ENCODE measurements at places on chromosomes 2 and 18. TPM values are rescaled to one million over a fixed set of nuclear protein-coding genes. Genes with fewer than 3 reads are reported as not detected.

GRCh38 chr18:42706618-42707017 lies 408.9 kb downstream of the RIT2 start:
- DNase-seq = no peak

- DNase-seq = peak; percentile 72
These were observed 495 bp upstream of the GULP1 start for GRCh38 chr2:188291142-188291616.

DNA sequence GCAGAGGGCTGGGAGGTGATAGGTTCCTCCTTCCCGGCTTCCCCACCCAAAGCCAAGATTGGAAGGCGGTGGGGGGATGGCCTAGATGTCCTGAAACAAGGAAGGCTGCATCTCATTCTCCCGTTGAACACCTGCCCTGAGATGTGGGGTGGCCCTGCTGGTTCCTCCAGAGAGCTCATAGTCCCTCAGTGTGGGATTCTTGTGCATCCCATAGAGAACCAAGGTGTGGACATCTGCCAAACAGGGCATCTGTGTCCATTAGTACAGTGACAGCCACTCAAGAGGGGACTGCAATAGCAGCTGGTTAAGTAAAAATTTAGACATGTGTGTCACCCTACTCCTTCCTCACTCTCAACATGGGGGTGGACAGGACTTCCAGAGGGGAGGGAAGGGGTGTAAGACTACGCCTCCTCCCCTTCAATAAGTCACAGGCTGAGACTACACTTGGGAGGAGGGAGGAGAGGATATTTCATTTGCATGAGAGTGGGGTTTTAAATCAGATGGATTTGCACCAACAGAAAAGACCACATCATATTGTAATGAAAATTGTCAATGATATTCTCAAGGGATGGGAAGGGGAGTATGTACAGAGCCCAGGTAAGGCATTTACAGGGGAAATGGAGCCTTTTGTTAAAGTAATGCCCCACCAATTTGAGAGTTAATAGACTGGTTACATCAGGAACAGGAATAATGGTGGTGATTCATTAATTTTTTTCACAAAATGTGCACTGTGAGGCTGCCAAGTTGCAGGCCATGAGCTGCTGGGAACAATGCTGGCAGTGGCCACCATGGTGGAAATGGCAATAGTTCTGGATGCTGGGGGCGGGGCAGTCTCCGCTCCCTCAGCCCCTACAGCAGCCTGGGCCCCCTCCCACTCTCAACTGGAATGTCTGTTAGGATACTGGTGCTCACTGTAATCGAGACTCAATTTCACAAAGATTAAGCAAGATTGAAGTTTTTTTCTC lies 80.6 kb downstream of the TEX51 start:
- no peak for DNase-seq

GRCh38 chr2:106575955-106576354 lies 88.8 kb downstream of the CD8B2 start:
- DNase-seq = no peak

GRCh38 chr2:97741686-97742085 lies 28.3 kb downstream of the ZAP70 start:
- no peak for DNase-seq

DNA sequence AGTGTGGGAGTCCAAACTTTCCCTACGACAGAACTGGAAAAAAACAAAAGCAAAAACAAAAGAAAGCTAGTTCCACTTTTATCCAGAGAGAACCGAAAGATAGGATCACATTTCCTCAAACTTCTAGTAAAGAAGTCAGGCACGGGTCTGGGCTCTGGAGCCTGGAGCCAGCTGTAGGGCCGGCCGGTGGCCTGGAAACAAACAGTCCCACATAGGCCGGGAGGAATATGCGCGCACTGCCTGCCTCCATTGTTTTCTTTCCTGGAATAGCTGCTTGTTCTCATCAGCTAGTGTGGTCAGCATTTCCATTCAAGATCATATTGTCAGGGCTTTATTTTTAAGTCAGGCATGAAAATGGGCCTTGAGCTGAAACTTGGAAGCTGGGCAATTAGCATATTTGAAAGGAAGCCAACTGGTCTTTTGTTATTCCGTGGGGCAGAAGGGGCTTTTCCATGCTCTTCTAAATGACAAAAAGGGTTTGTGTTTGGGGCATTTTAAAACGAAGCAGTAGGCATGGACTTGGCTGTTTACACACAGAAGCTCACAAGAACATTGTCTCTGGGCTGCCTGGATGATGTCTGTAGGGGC lies 58.7 kb upstream of the RFX8 start:
- DNase-seq = peak; percentile 78

GRCh38 chr18:42824178-42824577 lies 291.3 kb downstream of the RIT2 start:
- DNase-seq = no peak

DNA sequence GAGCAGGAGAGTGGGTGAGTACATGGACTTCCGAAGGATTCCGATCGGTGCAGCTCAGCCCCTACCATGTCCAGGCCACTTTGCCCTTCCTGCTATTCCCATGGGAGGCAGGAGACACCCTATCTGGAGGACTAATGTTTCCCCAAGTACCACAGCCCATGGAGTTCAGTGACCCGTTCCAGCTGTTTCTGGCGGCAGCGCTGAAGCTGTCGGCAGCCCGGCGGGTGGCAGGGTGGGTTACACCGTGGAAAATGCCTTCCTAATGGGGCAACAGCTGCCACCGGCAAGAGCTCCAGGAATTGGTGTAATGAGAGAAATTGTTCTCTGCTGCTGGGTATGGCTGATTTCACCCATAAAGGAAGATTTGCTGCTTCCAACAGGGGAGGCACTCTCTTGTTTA lies 98.3 kb downstream of the MYCN start:
- no peak for DNase-seq

DNA sequence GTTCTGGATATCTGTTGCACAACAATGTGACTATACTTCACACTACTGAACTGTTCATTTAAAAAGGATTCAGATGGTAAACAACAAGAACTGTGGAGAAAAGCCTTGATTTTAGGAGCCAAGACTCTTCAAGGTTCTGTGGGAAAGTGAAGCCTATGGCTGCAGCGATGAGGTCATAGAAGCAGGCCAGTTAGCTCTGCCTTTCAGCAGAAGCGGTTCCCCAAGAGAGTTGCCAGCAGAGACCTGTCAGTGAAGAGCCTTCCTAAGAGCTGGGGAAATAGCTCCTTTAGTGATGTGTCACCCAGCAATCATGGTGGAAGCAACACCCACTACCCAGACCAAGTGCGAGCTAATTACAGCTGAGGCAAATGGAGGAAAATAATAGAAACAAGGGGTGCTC lies 346.5 kb upstream of the ETAA1 start:
- DNase-seq = no peak

GRCh38 chr2:66095820-66096345 lies 339.0 kb upstream of the MEIS1 start:
- DNase-seq = no peak

- no peak for DNase-seq
These were observed 3.6 kb upstream of the ARHGEF33 start for GRCh38 chr2:38886063-38886462.

GRCh38 chr2:61257446-61257845 lies 95.5 kb downstream of the C2orf74 start:
- DNase-seq = no peak

DNA sequence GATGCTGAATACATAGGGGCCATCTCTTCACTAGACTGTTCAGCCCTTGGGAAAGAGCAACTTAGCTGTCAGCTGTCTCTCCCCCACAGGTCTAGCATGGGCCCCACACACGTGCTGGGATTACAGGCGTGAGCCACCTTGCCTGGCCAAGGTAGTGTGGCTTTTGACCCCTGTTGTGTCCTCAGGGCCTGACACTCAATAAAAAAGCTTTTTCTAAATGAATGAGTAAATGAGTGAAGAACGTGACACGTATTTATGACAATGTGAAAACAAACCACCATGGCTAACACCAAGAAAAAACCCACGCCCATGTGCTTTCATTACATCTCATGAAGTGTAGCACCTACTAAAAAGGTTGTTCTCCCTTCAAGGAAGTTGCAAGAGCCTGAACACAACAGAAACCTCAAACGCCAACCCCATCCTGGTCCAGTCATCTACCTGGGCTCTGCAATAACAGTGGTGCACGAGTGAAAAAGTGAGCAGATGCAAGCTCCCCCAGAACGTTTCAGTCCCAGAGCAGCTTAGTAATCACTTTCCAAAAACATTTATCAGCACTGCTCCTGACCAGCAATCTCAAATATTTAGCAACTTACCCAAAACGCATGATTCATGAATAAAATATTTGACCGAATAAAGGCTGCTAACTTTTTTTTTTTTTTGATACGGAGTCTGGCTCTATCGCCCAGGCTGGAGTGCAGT lies 3.4 kb downstream of the WDFY1 start:
- peak; percentile 42 for DNase-seq

GRCh38 chr2:9703701-9704221 lies 73.0 kb upstream of the YWHAQ start:
- DNase-seq = peak; percentile 56

DNA sequence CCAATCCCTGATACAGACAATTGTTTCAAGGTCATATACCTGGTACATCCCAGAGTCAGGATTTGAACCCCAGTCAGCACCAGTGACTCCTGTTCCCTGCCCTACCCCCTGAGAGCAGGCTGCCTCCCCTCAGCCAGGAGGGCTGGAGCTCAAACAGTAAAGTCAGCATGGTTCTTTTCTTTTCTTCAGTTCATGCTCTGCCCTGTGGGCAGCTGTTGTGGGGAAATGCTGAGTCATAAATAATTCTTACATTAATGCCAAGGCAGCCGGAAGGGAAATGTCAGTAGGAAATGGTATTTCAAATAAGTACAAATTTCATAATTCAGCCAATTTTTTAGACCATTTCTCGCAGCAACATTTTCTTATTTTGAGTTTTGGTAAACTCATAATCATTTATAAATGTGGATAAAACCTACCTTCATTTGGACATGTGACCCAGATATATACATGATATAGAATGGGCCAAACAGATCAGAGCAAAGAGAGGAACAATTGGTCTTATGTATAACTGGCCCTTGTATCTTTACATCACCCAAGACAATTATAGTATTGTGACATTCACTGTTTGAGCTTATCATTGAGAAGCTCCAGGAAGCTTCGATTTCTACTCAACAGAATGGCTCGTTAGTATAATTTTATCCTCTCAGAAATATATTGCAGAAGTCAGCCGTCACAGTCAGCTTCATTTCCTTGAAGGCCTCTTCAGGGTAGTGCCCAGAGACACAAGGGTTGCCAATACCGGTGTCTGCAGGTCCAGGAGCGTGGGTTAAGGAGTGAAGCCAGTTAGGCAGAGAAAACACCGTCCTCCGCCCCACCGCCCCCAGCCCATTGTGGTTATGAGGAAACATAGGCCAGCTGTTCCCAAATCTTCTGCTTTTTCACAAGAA lies 28.0 kb upstream of the SCYGR1 start:
- DNase-seq = peak; percentile 85

DNA sequence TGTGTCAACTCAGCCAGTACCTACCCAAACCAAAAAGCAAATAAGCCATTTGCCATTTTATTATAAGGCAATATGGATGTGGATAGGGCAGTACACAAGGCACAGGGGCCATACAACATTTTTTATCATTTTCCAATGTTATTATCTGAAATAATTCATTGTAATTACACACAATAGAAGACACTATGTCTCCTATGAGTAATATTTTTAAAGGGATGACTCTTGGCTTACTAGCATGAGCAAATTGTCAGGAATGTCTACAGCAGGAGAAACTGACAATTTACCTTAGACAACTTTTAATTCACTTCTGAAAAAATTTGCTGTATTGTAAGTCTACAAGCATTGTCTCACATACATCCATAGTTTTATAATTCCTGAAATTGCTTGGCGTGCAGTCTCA lies 1193.9 kb upstream of the CELF4 start:
- no peak for DNase-seq

GRCh38 chr2:42930025-42930581 lies 137.7 kb upstream of the HAAO start:
- no peak for DNase-seq

- peak; percentile 43 for DNase-seq
These were observed 234.3 kb downstream of the ETAA1 start for GRCh38 chr2:67631483-67631882.

GRCh38 chr2:101617796-101618195 lies 79.7 kb upstream of the MAP4K4 start:
- DNase-seq = no peak

GRCh38 chr2:119744335-119744939 lies 15.3 kb upstream of the PTPN4 start:
- DNase-seq = peak; percentile 16

DNA sequence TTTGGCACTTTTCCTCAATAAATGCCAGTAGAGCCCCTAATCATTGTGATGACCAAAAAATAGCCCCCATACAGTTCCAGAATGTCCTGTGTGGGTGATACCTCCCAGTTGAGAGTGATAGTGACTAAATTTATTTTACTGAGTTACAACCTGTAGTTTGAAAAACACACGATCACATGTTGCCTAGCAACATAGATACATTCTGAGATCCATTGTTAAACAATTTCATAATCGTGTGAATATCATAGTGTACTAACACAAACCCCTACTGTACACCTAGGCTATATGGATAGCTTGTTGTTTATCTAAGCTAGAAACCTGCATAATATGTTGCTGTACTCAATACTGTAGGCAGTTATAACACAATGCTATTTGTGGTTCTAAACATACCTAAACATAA lies 30.6 kb downstream of the KCMF1 start:
- DNase-seq = no peak

GRCh38 chr2:236870370-236870769 lies 215.3 kb upstream of the COPS8 start:
- peak; percentile 34 for DNase-seq

DNA sequence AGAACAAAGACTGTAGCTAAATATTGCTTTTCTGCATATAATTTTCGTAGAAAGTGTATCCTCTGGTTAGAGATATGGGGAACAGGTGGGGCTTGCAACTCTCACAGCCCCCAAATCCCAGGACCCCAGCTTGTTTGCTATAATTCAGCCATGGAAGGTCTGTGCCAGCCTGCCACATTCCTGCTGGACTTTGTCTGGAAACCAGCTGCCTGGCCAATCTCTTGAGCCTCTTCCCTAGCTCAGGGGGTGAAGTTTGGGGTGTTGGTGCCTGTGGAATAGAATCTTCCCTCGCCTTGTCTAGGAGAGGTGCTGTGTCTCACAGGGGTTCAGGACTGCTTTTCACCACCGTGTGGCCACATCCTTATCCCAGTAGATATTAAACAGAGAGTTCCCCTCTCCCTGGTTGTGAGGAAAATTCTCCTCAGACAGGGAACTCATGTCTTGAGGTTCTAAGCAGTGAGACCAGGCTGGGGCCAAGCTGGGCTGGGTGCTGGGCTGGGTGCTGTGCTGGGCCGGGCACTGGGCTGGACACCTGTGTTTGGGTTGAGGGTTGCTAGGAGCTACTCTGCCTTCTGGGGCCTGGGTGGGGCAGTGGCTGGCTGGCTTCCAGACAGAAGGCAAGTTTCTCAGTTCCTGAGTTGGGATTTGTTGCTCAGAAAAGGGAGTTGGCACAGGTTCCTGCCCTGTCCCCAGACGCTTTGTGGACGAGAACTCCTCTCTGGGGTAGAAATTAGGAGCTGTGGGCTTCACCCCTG lies 12.3 kb downstream of the TOGARAM2 start:
- DNase-seq = no peak

Gene CD28
- total RNA-seq = not detected

Gene PRSS56
- not detected for total RNA-seq

Gene C2orf66
- 0.27 TPM for total RNA-seq

Gene RIF1
- 55.3 TPM for total RNA-seq

Gene ANO7
- total RNA-seq = 2.8 TPM

Gene MOGAT1
- total RNA-seq = not detected

Gene EIF2AK3
- 17.3 TPM for total RNA-seq

Gene NOL4
- total RNA-seq = not detected

Gene FAP
- 2.0 TPM for total RNA-seq

Gene HOXD3
- 15.3 TPM for total RNA-seq

Gene TTL
- 71.0 TPM for total RNA-seq

Gene HPCAL1
- 77.4 TPM for total RNA-seq

Gene SERPINB13
- not detected for total RNA-seq

Gene ARMC9
- 19.3 TPM for total RNA-seq

Gene ANTXR1
- total RNA-seq = 10.7 TPM

Gene HOXD12
- total RNA-seq = not detected

Measured in endothelial cell of umbilical vein (primary cell).